ENCODE measurements at places on chromosomes 2 and 18.

- no peak for DNase-seq
These were observed 238.7 kb upstream of the SOX11 start for GRCh38 chr2:5453220-5454050.

- DNase-seq = no peak
These were observed 673 bp downstream of the PCBP1 start for GRCh38 chr2:70087702-70088597.

DNA sequence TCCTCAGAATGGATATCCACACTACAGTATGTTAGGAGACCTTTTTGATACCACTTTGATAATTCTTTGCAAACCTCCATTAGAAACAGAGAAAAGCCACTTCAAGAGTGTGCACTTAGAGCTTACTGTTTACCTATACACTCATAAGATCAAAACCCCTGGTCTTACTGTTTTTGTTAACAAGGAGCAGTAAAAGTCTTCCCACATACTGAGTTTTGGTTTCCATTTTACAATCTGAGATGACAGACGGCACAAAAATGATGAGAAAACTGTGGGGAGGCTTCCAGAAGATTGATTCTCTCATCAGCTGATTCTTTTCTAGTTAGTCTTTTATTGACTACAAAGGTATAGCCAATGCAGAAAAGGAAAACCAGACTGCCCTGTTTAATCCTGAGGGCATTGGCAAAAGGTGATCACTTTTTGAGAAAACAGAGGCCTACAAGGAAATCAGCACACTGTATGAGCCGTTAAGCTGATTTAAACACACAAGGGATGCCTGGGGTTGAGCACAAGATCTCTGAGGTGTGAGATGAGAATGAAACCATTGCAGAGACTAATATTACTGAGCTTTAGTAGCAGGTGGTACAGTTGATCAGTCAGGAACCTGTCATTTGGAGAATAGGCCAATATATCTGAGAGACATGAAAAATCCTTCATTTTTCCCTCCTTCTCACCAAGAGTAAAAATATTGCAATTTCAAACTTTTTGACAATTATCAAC lies 368.6 kb downstream of the GRB14 start:
- no peak for DNase-seq

DNA sequence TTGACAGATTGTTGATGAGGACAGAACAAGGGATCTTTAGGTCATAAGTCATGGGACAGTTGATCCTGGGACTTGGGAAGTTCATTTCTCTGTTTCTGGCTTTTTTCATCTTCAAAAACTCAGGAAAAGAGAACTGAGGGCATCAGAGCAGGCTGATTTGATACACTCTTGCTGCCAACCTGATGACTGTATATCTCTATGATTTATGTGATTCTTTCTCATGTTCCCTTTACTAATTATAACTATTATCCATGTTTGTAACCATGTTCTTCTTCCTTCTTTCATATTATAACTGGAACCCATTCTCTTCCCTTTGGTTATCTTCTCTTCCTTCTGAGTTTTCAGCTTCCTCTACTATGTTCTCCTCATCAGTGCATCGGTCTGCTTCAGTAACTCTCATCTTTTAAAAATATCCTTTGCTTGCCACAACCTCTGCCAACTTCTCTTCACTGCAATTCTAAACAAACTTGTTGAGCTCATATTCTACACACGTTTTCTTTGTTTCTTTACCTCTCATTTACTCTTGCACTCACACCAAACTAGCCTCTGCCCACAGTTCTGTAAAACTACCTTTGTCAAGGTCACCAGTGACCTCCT lies 13.5 kb downstream of the RASGRP3 start:
- no peak for DNase-seq

GRCh38 chr2:86825693-86826381 lies 35.1 kb upstream of the CD8A start:
- DNase-seq = peak; percentile 54

- DNase-seq = no peak
These were observed 113.6 kb downstream of the CDH2 start for GRCh38 chr18:28063271-28063761.

GRCh38 chr18:44541781-44542180 lies 138.9 kb upstream of the SETBP1 start:
- DNase-seq = no peak

GRCh38 chr2:160609346-160609745 lies 115.7 kb upstream of the RBMS1 start:
- DNase-seq = no peak

DNA sequence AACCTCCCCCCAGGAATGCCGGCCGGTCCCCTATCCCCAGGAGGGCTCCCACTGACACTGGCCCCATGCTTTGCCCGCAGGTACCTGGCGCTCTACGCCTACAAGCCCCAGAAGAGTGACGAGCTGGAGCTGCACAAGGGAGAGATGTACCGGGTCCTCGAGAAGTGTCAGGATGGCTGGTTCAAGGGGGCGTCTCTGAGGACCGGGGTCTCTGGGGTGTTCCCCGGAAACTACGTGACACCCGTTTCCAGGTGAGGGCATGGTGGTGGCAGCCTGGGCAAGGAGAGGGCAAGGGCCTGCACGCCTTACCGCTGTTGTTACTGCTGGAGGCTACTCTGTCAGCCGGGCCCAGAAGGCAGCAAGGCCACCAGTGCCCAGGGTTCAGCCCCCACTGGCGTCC lies 181.3 kb downstream of the SEPTIN10 start:
- DNase-seq = no peak

DNA sequence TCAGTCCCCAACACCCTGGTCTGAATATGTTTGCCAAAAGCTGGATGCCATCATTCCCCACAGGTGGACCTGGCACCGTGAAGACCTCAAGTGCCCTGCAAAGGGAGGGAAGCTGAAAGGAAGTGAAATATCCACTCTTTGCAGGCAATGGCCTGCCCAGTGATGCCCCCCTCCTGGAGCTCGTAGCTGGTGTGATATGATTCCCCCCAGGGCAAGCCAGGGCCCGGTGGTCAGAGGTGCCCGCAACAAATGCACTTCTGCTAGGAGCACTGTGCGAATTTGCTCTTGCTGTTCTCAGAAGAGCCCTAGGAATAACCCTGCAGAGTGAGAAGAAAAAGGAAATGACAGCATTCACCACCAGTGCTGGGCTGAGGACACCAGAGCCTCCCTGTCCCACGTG lies 247.4 kb downstream of the KLHL29 start:
- no peak for DNase-seq

DNA sequence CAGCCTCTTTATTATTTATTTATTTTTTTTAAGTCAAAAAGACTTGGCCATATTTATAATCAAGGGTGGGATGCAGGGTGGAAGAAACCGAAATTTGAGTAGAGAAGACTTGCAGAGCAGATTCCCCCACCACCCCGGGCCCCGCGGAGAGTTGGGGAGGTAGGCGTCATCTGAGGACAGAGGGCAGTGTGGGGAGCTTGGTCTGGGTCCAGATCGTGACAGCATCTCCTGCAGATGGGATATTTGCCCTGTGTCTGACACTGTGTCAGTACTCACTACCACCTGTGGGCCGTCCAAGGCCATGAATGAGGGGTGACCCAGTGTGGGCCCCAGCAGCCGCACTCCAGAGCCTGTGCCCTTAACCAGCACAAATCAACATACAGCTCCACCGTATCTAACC lies 10.5 kb upstream of the PRELID3A start:
- DNase-seq = no peak

GRCh38 chr2:202773301-202773973 lies 98.1 kb downstream of the ICA1L start:
- no peak for DNase-seq

- DNase-seq = no peak
These were observed 8.4 kb downstream of the SIGLEC15 start for GRCh38 chr18:45833846-45834245.

DNA sequence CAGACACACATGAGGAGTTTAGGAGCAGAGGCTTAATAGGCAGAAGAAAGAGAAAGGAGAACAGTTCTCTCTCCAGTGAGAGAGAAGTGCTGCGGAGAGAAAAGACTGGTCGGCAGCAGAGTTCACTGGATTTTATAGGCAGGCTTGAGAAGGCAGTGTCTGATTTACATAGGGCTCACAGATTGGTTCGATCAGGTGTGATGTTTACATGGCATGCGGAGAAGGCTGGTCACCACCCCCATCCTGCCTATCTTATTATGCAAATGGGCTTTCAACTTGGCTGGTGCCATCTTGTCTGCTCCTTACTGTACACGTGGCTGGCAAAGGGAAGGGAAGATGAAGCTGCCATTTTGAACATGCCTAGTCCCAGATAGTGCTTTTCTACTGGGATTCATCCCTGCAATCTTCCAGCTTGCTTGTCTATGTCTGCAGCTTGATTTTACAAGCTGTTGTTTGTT lies 113.4 kb downstream of the AP1S3 start:
- DNase-seq = no peak

GRCh38 chr2:110720547-110720946 lies 11.8 kb upstream of the ACOXL start:
- DNase-seq = no peak

DNA sequence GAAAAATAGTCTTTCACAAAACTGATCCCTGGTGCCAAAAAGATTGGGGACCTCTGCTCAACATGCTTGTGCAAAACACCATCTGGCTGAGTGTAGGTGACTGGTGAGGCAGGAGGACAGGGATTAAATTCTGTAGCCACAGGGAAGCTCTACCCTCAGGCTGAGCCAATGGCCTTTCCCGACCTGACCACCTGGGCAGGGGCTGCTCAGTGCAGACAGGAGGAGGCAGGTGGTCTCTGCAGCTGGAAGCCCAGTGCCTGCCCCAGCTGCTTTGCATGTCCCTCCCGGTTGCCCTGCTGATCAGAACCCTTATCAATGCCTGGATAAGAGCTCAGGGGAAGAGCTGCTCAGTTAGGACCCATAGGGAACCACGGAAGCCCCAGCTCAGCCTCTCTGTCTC lies 235.3 kb downstream of the ANKRD36 start:
- DNase-seq = no peak

DNA sequence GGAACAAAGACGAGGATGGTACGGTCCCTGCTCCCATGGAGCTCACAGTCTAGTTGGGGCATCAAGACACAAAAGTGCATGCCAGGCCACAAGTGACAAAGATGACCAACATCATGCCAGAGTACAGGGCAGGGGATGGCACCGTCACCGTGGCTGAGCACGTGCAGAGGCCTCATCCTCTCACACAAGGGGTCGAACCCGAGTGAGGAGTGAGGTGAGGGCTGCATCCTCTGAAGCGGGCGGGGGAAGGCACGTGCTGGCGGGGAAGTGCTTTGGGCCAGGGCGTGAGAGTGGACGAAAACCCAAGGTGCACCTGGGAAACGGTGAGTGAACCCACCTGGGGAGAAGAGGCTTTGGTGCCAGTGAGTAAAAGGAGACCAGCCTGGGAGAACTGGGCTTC lies 41.0 kb downstream of the MRPL35 start:
- DNase-seq = no peak

DNA sequence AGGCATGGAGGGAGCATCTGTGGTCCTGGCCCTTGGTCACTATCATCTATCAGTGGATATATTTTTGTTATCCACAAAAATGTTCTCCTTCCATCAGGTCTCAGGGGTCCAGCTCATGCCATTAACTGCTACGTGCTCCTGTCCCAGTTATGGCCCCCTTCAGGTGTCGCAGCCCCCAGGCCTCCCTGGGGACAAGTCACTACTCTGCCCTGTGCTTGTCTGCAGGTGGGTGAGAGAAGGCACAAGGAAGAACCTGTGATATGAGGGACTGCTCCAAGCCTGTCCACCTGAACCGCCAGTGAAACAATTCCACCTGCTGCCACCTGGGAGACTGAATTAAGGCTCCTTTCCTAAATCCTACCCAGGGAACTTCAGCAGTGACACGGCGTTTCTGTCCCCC lies 229.6 kb upstream of the ID2 start:
- DNase-seq = no peak

DNA sequence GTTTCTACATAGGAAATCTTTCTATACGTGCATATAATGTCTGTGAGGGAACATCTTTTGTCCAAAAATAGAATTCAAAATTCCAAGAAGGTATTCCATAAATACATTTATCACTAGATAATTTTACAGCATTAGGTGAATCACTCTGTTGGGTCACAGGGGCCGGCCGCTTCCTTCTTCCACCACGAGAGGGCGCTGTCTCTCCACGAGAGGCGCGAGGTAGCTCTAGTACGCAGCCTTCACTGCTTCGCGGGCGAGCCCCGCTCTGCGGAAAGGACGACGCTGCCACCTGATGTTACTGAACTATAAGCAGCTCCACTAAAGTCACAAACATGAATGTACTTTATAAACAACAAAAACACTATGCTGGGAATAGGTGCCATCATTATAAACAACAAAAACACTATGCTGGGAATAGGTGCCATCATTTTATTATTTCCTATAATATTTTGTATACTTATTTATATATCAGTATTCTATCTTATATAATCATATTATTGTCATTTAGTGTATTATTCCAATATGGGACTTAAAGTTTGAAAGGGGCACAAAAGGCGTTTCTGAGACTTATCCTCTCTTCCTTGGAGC lies 69.4 kb upstream of the REV1 start:
- peak; percentile 67 for DNase-seq

- DNase-seq = no peak
These were observed 679.1 kb downstream of the METTL4 start for GRCh38 chr18:1892191-1892590.

DNA sequence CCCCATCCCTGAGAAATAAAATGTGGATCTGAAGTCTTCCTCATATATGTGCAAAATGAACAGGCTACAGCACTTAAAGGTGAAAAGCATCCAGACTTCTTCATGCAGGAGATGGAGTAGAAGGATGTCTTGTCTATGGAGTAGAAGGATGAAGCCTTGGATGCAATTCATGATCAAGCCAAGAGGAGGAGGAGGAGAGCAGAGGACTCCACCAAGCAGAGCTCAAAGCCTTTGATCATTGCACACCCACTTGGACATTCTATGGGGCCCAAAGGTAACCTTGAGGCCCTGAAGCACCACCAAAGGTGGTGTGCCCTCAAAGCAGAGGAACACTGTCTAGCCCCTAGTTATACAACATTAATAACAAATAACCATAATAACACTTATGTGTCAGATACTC lies 17.3 kb downstream of the ACMSD start:
- DNase-seq = no peak

- DNase-seq = no peak
These were observed 6.5 kb upstream of the SMAD2 start for GRCh38 chr18:47936952-47937351.

Measured in stimulated activated naive CD4-positive, alpha-beta T cell (primary cell).